ENCODE measurements at places on chromosomes 4 and X.

GRCh38 chr4:88706574-88706973, 8.9 kb upstream of the NAP1L5 start:
- DNase-seq: no peak

GRCh38 chr4:90198086-90198847, 71.1 kb downstream of the CCSER1 start:
- no peak for DNase-seq

DNA sequence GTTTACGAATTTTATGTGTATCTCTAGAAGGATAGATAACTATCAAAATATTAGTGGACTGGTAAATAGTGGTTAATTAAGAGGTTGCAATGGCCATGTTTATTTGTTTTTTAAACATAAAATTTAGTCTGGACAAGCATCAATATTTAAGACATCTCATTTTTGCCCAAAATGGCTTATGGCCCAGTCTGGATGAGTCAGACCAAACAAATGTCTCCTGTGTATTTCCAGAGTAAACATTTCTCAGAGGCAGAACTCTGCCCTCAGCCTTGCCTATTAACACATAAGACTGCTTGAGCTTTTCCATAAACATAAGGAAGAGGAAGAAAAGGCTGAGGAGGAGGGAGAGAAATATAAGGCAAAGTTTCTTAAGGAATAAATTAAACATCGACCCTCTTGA, 277.1 kb upstream of the DIAPH2 start:
- DNase-seq: no peak

- DNase-seq: no peak
Observed at GRCh38 chrX:72304877-72305276, 837 bp downstream of the CITED1 start.

DNA sequence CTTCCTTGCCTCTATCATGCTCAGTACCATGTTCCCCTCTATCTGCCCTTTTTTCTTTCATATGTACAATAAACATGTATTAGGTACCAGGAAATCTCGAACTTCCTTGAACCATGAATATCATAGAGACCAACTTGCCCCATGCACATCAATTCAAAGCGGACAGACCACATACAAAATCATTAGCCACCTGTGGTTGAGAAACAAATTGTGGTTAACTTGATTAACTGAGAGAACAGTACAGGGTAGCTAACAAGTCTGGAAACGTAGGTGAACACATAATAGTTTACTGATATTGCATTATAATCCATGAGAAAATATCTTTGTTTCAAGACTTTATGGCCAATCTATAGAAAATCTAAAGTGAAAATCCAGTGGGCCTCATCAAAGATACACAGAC, 8.2 kb downstream of the CASP3 start:
- DNase-seq: no peak

- DNase-seq: no peak
Observed at GRCh38 chrX:66166671-66167070, 2.6 kb downstream of the HEPH start.

- DNase-seq: no peak
Observed at GRCh38 chr4:9762823-9763475, 18.5 kb upstream of the DRD5 start.

GRCh38 chrX:30888526-30889146, 418 bp downstream of the TAB3 start:
- no peak for DNase-seq

DNA sequence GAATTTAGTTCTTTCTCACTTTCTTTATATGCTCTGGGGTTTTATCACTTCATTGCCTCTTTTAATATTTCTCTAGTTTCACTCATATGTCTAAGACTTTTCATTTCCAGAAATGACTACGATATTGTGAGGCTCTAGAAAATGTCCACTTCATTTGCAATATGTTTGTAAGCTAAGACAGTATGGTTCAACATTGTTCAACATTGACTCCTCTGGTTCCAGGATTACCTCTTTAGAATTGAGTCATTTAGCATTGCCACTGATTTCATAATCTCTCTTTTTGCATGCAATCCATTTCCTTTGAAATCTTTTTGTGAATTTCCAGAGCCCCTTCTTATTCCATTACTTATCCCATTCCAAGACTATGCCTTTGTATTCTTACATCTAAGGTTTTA, 32.3 kb downstream of the BBS12 start:
- no peak for DNase-seq

GRCh38 chr4:4726051-4726450, 133.4 kb upstream of the MSX1 start:
- no peak for DNase-seq

DNA sequence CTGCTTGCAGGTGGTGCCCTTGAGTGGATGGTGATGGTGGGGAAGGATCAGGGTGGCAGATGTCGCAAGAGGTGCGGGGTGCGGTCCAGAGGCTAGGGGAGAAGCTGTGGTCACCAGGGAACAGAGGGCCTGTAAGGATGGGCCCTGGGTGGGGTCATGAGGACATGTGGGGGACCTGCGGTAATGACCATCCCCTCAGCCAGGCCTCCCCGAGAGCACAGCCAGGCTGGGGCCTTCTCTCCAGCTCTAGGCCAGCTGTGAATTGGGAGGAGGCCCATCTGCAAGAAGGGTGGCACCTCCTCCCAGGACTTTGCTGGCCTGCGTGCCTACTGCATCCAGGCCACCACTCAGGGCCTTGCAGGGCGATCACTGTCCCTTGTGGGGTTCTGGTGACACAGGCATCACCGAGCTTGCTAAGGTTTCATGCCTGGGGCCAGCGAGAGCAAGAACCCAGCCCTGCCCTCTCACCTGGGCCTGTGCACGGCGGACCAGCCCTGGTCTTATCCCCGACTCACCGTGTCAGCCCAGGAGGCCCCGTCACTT, 34.1 kb upstream of the MXD4 start:
- DNase-seq: no peak
